NCI-H1417 treated with DMSO at 0.1 percent for 48 hours (cell line): ENCODE measurements at places on chromosomes 13 and 19.

GRCh38 chr19:12034620-12035019 lies 859 bp downstream of the ZNF433 start:
- no peak for DNase-seq

DNA sequence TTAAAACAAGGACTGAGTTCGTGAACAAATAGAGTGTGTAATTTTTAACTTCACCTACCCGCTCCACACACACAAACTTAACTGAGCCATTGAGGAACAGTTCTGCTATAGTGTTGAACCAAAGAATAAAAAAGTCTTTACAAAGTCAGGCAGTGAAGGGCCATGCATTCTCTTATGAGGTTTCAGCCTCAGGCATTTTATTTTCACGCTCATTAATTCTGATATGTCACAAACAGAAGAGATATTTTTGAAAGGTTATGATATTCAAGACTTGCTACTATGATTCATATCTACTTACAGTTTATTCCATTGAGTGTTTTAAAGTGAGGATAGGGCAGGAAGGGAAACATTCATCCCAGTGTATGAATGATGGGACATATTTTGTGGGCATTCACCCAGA lies 282.2 kb downstream of the SLITRK5 start:
- no peak for DNase-seq

GRCh38 chr19:41792513-41793413 lies 3.6 kb upstream of the CEACAM3 start:
- DNase-seq: no peak

GRCh38 chr13:108769213-108770070 lies 140.0 kb downstream of the MYO16 start:
- no peak for DNase-seq

- no peak for DNase-seq
Observed at GRCh38 chr19:15897738-15898276, at the start of gene CYP4F2. TSS of gene CYP4F2 (minus strand) at chr19:15898074. CDS start at chr19:15897611, 463 bp downstream.
